ENCODE measurements at places on chromosomes 7 and 10.

DNA sequence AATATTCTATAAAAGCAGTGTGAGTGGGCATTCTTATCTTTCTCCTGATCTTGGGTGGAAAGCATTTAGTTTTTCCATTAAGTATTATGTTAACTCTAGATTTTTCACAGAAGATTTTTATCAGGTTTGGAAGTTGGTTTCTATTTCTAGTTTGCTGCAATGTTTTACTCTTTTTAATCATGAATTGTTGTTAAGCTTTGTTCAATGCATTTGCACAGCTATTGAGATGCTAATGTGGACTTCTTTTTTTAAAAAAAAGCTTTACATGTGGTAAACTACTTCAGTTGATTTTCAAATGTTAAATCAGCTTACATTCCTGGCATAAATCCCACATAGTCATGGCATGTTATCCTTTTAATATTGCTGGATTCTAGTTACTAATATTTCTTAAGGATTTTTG, 363.6 kb upstream of the NRP1 start:
- no peak for DNase-seq

DNA sequence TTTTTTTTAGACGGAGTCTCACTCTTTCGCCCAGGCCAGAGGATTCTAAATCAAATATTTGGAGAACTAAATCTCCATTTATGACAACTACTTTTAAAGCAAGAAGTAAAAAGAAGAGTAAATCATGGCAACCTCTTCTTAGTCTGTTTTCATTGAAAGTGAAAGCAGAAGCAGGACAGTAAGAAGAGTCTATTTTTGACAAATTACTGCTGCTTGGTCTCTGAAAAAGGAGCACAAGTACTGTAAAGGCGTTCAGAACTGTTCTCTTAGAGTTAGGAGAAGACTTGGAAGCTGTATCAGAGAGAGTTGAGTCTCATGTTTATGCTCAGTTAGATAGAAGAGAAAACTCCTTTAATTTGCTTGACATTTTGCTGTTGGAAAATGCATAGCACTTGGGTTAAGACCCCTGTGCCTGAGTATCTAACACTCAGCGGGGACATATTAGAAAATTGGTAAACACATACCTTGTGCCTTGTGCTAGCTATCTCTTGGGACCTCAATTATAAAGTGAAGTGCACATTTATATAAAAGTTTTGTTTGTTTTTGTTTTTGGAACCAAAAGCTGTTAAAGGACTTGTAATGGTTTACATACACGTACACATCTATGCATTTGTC, 433.0 kb downstream of the ANKRD7 start:
- no peak for DNase-seq

- no peak for DNase-seq
Measured at GRCh38 chr7:141974831-141975230, 1.3 kb upstream of the TAS2R38 start.

DNA sequence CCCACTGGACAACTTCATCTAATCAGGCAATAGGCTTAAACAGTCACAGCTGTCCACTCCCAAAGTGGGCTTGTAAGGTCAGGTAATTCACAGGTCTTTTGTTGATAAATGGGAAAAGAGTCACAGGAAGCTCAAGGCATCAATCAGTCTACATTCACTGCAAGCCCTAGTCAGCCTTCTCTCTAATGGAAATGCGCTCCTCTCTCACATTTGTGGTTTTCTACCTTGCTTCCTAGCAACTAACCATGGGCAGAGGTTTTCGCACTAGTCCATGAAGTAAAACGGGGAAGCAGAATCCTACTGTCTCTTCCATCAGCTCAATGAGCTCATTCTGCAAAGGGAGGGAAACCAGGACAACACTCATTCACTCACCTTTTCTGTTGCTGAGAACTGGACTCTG, 53.5 kb upstream of the APBB1IP start:
- no peak for DNase-seq

DNA sequence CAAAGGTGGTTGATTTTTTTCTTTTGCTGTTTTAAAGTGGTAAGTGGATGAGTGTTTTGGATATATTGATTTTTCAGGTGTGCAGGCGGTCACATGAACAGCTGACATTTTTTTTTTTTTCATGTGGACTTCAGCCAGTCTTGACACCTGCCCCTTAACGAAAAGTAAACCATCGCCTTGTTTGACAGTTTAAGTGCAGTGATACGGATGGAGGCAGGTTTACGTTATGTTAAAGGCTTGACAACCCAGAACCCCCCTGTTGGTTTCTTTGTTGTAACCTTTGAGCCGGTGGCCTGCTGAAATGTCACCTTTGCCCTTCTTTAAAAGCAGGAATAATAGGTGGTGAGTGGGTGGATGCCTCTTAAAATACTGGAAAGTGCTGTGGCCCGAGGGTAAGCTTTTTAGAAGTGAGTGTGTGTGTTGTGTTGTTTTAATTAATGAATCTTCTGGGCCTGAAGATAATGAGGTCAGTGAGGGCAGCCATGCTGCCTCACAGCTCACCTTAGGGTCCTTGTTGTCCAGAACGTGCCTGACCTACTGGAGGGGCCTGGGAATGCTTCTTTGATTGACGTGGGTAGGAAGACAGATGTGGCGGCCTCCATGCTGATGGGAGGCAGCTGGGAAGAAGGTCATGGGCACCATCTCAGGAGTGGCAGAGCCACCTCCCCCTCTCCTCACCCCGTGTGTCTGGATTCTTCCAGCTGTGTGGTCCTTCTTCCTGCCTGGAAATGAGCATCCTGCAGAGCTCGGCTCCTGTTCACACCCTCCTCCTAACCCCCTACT, 69.8 kb downstream of the TCF7L2 start:
- no peak for DNase-seq

DNA sequence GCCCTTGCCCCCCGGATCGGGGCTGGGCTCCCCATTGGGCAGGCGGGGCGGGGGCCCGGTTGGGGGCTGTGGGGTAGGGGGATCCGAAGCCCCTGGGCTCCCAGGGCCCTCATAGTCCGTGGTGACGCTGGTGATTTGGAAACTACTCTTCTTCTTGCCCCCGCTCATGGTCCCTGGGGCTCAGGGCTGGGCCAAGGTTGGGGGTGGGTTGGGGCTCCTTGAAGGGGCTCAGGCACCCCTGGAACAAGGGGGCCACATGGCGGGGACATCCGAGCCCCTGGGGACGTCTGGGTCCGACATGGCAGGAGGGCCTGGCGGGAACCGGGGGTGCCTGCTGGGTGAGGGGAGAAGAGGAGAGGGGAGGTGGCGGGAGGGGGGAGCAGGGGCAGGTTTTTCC, 1.1 kb downstream of the TSC22D4 start:
- DNase-seq = no peak

GRCh38 chr7:135321556-135321955, 87.9 kb downstream of the STRA8 start:
- DNase-seq = no peak

DNA sequence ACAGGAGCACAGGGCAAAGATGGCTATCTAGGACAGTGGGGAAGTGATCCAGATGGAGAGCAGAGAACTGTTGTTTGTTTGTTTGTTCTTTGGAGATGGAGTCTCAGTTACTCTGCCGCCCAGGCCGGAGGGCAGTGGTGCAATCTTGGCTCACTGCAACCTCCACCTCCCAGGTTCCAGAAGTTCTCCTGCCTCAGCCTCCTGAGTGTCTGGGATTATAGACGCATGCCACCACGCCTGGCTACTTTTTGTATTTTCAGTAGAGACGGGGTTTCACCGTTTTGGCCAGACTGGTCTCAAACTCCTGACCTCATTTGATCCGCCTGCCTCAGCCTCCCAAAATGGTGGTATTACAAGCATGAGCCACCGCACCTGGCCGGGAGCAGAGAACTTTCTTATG, 20.9 kb downstream of the METTL2B start:
- no peak for DNase-seq

GRCh38 chr7:65354263-65354662, 19.4 kb upstream of the ZNF92 start:
- DNase-seq = no peak
